Effector memory CD4-positive, alpha-beta T cell (primary cell): ENCODE measurements at places on chromosomes 11 and 22.

- no peak overlapping the region for H3K4me3 ChIP-seq
- no peak for DNase-seq
- no peaks in the 10 kb centered on the region for H3K27me3 ChIP-seq
- peaks cover 7% of the 10 kb centered on the region for H3K36me3 ChIP-seq
Measured at GRCh38 chr11:73072935-73073481, 69.1 kb downstream of the FCHSD2 start.

DNA sequence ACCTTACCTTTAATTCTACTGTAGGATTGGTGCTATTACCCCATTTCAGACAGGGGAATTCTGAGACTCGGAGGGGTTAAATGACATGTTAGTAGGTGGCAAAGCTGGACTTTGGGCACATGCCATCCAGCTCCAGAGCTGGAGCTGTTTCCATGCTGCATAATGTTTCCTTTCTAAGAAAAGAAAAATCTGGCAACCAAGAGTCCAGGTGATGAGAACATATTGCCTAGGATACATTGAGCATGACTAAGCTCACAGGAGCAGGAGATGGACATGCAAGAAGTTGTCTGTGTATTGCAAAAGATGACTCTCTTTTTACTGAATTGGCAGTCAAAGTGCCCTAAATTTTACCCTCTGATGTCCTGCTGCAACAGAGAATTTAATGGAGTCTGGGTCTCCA is 150.8 kb upstream of the SYT13 start:
- no peaks in the 10 kb centered on the region for H3K27me3 ChIP-seq
- no peak for DNase-seq

- DNase-seq: no peak
- no peaks in the 10 kb centered on the region for H3K27me3 ChIP-seq
- no peaks in the 10 kb centered on the region for H3K36me3 ChIP-seq
- no peaks in the 10 kb centered on the region for H3K4me1 ChIP-seq
Measured at GRCh38 chr11:19359221-19360000, 118.7 kb upstream of the E2F8 start.

DNA sequence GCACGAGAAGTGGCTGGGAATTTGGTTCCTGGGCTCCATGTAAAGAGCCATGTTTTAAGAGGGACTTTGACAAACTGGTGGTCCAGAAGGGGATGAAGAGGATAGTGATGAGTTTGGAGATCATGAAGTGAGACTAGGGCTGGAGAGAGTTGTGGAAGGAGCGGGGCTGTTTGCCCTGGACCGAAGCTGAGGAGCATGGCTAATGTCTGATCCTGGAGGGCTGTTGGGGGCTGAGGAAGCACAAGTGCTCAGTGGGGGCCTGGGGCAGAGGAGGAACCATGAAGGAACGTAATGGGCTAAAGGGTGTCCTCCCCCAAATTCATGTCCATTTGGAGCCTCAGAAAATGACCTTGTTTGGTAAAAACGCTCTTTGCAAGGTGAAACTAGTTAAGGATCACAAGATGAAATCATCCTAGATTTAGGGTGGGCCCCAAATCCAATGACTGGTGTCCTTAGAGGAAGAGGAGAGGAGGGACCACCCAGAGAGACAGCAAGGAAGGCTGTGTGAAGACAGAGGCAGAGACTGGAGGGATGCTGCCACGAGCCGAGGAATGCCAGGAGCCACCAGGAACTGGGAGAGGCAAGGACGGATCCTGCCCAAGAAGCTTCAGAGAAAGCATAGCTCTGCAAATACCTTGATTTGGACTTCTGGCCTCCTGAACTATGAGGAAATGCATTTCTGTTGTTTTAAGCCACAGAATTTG is 107.3 kb upstream of the LMO1 start:
- H3K27ac ChIP-seq: no peak overlapping the region
- no peaks in the 10 kb centered on the region for H3K27me3 ChIP-seq
- H3K36me3 ChIP-seq: no peaks in the 10 kb centered on the region
- H3K4me3 ChIP-seq: no peak overlapping the region
- H3K4me1 ChIP-seq: no peaks in the 10 kb centered on the region
- no peak for DNase-seq

GRCh38 chr11:11661326-11662040 is 39.7 kb upstream of the GALNT18 start:
- no peaks in the 10 kb centered on the region for H3K4me1 ChIP-seq
- no peak for DNase-seq
- no peaks in the 10 kb centered on the region for H3K27me3 ChIP-seq
- H3K4me3 ChIP-seq: no peak overlapping the region
- no peak overlapping the region for H3K27ac ChIP-seq

- no peak for DNase-seq
- H3K27me3 ChIP-seq: no peaks in the 10 kb centered on the region
- H3K36me3 ChIP-seq: no peaks in the 10 kb centered on the region
- H3K27ac ChIP-seq: no peak overlapping the region
- peaks cover 5% of the 10 kb centered on the region for H3K4me1 ChIP-seq
- no peak overlapping the region for H3K4me3 ChIP-seq
Measured at GRCh38 chr11:44627911-44628729, 62.7 kb downstream of the CD82 start.

DNA sequence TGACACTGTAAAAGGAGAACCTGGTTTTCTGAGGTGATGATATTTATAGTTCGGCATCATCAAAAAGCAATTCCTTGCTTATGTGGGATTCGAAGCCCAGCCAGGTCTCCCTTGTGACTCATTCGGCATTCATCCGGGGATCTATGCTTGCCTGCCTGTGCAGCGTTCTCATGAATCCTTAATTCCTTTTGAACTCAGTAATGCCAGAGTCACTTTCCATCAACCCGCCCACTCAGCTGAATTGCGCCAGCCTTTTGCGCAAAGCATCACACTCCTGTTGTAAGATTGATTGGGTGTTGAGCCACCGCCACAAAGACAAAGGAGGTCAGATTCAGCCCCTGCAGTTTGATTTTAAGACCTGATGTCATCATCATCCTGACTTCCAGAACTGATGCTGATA is 128.6 kb downstream of the SLC17A6 start:
- H3K4me3 ChIP-seq: no peak overlapping the region
- no peaks in the 10 kb centered on the region for H3K4me1 ChIP-seq
- H3K36me3 ChIP-seq: no peaks in the 10 kb centered on the region
- DNase-seq: no peak

DNA sequence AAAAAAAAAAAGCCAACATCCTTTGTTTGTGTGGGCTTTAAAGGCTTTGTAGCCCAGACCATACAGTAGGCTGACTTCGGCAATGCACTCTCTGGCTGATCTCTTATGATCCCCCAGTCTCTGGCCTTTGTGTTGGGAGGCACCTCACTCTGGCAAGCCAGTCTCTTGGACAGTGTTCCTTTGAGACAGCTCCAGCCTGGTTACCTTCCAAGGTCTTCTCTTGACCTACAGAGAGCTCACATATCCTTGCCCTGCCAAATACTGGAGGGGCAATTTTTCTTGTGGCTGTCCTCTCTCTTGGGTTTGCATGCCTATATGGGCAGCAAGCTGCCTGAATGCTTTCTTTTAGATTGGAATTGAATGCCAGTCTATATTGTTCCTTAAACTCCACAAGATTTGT is 69.8 kb downstream of the SESN3 start:
- no peak for DNase-seq
- no peak overlapping the region for H3K4me3 ChIP-seq
- no peaks in the 10 kb centered on the region for H3K4me1 ChIP-seq
- no peaks in the 10 kb centered on the region for H3K36me3 ChIP-seq
- no peaks in the 10 kb centered on the region for H3K27me3 ChIP-seq

- H3K4me3 ChIP-seq: no peak overlapping the region
- H3K36me3 ChIP-seq: peaks cover 28% of the 10 kb centered on the region
- no peak for DNase-seq
- H3K4me1 ChIP-seq: peaks cover 25% of the 10 kb centered on the region
- no peak overlapping the region for H3K27ac ChIP-seq
- no peaks in the 10 kb centered on the region for H3K27me3 ChIP-seq
Measured at GRCh38 chr11:3010521-3011275, 18.6 kb upstream of the NAP1L4 start.

GRCh38 chr11:67054836-67055523 is 1.7 kb upstream of the RHOD start:
- no peak overlapping the region for H3K27ac ChIP-seq
- no peaks in the 10 kb centered on the region for H3K36me3 ChIP-seq
- no peak overlapping the region for H3K4me3 ChIP-seq
- no peak for DNase-seq

GRCh38 chr22:28817064-28817463 is 16.7 kb upstream of the XBP1 start:
- H3K27ac ChIP-seq: no peak overlapping the region
- no peak for DNase-seq
- H3K27me3 ChIP-seq: no peaks in the 10 kb centered on the region
- no peaks in the 10 kb centered on the region for H3K36me3 ChIP-seq
- H3K4me3 ChIP-seq: no peak overlapping the region

DNA sequence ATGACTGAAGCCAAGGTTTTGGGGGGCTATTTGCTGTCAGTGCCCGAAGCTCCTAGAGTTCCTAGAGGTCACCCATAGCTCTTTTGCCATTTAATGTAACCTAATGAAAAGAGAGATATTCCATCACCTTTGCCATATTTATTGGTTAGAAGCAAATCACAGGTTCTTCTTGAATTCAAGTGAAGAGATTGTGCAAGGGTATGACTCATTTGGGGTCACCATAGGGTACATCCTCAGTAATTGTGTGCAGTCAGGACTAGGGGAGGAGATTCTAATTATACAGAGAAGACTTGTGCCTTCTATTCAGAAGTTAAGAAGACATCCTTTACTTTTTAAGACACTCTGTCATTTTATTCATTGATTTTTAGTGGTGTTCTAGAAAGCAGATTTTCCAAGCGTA is 6.9 kb upstream of the PRAME start:
- H3K27me3 ChIP-seq: peaks cover 3% of the 10 kb centered on the region
- H3K4me1 ChIP-seq: no peaks in the 10 kb centered on the region
- no peak overlapping the region for H3K27ac ChIP-seq
- no peak for DNase-seq
- no peaks in the 10 kb centered on the region for H3K36me3 ChIP-seq

DNA sequence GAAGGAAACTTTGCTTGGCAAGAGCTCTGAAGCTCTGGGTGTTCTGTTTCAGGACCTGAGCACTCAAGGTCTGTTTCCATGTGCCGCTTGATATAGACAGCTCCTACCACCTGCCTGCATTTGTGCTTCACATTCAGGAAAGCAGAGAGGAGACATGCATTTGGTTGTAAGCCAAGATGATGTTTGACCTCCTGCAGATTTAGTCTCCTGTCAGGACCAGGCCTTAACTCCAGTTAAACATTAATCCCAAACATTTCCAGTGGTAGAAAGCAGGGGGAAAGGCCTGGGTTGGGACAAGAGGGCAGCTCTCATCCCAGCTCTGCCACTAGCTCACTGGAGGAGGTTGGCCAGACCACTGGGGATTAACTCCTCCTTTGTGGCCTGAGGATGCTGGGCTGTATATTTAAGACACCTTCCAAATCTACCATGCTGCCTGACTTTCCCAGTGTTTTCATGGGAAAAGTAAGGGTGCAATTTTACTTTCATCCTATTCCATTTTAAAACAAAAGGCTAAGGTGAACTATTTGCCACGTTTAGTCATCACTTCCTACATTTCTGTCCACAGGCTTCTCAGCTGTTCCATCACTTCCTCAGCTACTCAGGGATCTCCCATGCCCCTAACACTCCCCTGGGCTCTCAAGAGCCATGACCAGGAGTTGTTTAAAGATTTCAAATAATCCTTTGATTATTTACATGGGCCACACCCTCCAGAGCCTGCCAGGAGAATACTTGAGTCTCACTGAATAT is 80.9 kb downstream of the INSC start:
- H3K4me3 ChIP-seq: no peak overlapping the region
- H3K4me1 ChIP-seq: no peaks in the 10 kb centered on the region
- no peaks in the 10 kb centered on the region for H3K27me3 ChIP-seq
- DNase-seq: no peak
- no peak overlapping the region for H3K27ac ChIP-seq
- H3K36me3 ChIP-seq: no peaks in the 10 kb centered on the region

DNA sequence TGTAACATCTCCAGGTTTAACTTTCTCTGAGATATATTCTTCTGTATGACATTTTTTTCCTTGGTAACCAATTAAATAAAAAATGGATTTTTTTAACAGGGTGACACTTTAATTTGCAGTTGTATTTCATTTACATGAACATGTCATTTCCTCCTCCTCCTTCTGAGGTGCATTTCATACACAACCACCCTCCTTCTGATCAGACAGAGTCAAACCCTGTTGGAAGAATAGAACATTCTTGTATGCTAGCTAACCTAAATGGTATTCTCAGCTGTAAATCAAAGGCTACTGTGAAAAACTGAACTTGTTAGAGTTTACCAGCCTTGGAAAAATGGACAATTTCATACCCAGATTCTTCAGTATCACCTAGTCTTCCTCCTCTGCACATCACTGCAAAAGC is 52.7 kb upstream of the CHRM4 start:
- H3K4me3 ChIP-seq: no peak overlapping the region
- DNase-seq: no peak
- H3K4me1 ChIP-seq: no peaks in the 10 kb centered on the region
- peaks cover 12% of the 10 kb centered on the region for H3K36me3 ChIP-seq
- H3K27ac ChIP-seq: no peak overlapping the region
- H3K27me3 ChIP-seq: no peaks in the 10 kb centered on the region

DNA sequence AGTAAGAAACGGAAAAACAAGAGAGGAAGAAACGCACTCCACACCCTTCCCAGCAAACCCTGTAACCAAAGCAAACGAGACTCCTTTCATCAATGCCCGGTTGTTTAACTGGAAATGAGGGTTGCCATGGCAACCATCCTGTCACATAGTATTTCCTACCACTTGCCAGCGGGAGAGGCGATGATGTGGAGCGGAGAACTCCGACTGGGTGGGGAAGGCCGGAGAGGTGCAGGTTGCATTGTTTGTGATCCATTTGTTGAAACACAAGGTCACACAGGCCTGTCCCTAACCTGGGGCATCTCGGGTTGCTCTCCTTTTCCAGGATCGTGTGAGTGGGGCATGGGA is 609.9 kb downstream of the BUD13 start:
- no peak for DNase-seq
- H3K36me3 ChIP-seq: no peaks in the 10 kb centered on the region
- no peaks in the 10 kb centered on the region for H3K27me3 ChIP-seq
- H3K4me1 ChIP-seq: no peaks in the 10 kb centered on the region
- H3K27ac ChIP-seq: no peak overlapping the region
- no peak overlapping the region for H3K4me3 ChIP-seq

GRCh38 chr11:34866375-34866774 is 49.8 kb downstream of the APIP start:
- no peak for DNase-seq
- H3K4me1 ChIP-seq: no peaks in the 10 kb centered on the region
- H3K27ac ChIP-seq: no peak overlapping the region

DNA sequence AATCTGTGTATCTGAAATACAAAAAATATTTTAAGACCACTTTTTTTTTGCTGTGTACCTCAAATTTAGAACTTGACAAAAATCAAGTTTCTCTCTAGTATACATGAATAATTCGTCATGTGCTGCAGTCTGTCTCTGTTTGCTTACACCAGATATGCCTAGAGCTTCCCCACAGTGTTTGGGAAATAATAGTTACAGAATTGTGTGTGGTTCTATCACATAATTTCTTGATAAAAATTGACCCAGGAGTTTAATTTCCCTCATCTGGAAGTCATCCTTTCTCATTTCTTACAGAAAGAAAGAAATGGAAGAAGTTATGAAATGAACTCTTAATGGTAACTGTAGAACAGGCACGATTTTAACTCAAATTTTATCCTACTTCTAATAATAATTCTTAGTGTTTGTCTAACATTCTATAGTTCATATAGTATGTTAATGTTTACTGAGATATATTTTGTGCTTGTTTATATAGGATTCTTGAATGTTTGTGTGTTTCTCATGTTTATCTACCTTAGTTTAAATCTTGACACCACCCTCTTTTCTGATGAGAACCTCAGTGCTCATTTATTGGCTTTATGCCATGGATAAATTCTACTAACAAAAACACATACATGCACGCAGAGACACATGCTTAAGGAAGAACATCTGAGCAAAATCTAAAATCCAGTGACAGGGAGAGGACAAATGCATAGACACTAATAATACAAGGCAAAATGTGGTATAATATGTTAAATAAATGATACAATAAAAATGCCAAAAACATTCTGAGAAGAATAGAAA is 61.4 kb upstream of the CTSC start:
- no peaks in the 10 kb centered on the region for H3K36me3 ChIP-seq
- no peaks in the 10 kb centered on the region for H3K4me1 ChIP-seq
- H3K27ac ChIP-seq: no peak overlapping the region
